ENCODE measurements at places on chromosomes 7 and 10.

GRCh38 chr10:80174641-80175395 is 30.5 kb downstream of the ANXA11 start:
- no peak for DNase-seq

GRCh38 chr7:127933146-127933545 is 98.1 kb downstream of the LRRC4 start:
- DNase-seq = no peak

GRCh38 chr10:35690534-35690933 is 48.4 kb upstream of the FZD8 start:
- no peak for DNase-seq

DNA sequence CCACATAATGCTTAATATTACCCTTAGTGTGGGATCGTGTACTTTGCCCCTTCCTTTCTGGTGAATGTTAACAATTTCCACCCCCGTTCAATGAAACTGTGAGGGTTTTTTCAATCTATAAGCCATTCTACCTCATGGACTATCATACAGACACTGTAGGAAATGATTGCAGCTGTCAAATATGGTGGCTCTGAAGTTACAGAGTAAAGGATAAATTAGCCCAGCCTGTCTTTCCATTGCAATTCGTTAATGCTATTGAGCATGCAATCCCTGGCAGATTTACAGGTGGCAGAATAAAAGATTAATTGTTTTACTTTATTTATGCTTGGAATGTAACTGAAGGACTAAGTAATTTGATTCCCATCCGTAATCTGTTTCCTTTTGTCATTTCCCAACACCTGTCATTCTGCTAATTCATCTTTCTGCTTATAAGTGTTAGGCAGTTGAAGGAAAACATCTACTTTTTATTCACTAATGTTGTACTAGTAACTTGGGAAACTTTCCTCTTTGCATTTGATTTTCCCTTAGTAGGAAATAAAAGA is 1211.6 kb upstream of the LRRN3 start:
- no peak for DNase-seq

DNA sequence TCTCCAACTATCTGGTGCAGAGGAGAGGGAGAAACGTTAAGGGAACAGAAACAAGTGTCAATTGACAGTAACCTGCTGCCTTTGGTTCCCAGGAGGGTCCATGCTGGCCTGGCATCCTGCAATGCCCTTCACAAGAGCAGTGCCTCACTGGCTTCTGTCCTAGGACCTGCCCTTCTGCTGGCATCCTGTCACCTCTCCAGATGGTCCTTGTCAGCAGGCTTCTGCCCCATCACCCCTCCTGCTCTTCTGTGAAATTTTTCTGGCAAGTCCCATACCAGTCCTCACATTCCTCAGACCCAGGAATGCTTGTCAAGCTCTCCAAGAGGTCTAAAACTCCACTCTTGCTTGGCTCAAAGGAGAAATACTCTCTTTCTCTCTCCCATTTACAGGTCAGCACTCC is 34.2 kb downstream of the C10orf67 start:
- no peak for DNase-seq

- no peak for DNase-seq
Measured at GRCh38 chr10:11046776-11047160, 29.1 kb downstream of the CELF2 start.

DNA sequence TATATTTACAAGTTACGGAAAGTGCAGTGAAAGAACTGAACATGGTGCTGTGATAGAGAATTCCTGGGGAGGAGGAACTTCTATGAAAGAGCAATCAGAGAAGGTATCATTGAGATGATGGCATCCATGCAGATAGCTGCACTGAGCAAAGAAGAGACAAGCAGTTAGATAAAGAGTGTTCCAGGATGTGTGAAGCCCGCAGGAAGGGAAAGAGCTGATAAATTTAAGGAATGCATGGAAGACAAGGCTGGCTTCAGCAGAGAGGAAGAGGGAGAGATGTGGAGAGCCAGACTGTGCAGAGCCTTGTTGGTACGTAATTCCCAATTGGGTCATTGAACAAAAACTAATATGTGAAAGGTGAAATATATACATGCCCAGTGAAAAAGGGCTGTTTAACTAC is 538.9 kb downstream of the INHBA start:
- no peak for DNase-seq

DNA sequence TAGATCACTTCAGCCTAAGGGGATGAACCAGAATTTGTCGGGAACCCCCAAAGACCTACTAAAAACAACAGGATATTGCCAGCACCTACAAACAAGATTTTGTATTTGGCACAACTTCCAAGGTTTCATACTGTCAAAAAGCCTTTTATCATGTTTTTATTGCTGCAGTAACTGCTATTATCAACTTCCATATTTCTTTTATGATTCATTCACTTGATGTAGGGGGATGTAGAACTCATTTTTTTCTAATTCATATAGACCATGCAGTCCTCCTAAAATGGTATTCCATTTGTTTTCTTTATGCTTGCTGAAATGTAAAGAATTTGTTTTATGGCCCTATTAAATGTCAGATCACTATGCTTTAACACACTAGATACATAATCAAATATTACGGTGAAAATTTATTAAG is 30.0 kb upstream of the WNT16 start:
- DNase-seq = no peak

DNA sequence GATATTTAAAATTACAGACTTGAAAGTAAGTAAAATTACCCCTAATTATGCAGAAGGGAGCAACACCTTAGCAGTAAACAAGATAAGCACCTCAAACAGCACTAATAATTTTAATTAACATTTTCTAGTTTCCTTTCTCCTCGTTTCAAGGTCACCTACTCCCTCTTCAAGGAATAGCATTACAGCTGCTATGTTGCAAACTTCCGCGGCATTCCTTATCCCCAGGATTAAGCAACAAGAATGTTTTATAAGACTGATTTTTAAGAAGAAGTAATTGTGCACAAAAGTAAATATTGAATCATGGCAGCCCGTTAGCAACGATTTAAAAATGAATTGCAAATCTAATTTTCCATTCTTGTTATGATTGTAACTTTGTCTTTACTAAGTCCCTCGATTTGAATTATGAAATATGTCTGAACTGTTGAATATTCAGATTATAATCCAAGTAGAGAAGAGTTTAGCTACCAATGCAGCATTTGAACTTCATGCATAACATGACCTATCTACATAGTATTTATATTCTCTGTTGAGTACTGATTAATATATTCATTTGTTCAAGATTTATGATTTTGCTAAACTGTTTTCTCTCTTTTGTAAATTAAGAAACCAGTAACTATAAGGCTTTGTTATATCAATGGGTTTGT is 593.5 kb upstream of the MGMT start:
- DNase-seq = no peak

DNA sequence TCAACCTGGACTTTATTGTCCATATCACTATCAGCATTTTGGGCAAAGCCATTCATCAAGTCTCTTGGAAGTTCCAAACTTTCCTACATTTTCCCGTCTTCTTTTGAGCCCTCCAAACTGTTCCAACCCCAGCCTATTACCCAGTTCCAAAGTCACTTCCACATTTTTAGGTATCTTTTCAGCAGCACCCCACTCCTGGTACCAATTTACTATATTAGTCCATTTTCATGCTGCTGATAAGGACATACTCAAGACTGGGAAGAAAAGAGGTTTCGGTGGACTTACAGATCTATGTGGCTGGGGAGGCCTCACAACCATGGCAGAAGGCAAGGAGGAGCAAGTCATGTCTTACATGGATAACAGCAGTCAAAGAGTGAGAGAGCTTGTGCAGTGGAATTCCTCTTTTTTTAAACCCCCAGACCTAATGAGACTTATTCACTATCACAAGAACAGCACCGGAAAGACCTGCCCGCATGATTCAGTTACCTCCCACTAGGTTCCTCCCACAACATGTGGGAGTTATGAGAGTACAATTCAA is 50.2 kb downstream of the NRF1 start:
- DNase-seq = no peak

- DNase-seq = no peak
Measured at GRCh38 chr7:87463982-87464381, 11.5 kb downstream of the ABCB4 start.

GRCh38 chr10:111996103-111996502 is 187.5 kb downstream of the GPAM start:
- no peak for DNase-seq

- DNase-seq = no peak
Measured at GRCh38 chr7:22945584-22945983, 68.3 kb downstream of the HYCC1 start.

DNA sequence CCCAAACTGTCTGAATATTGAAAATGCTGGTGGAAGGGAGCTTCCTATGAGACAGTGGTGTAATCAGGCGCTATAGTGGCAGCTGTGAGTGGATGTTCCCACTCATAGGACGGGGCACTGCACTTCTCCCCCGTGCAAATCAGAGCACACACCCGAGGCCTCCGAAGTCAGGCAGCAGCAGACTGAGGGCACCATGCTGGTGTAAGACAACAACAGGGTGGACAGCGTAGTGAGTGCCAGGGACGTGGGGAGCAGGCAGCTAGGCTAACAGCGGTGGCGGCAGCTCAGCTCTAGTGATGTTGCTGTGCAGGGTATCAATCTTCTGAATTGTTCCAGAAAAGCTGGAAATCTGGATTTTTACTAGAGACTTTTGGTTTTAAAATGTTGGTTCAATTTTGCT is 19.2 kb downstream of the C10orf53 start:
- no peak for DNase-seq

DNA sequence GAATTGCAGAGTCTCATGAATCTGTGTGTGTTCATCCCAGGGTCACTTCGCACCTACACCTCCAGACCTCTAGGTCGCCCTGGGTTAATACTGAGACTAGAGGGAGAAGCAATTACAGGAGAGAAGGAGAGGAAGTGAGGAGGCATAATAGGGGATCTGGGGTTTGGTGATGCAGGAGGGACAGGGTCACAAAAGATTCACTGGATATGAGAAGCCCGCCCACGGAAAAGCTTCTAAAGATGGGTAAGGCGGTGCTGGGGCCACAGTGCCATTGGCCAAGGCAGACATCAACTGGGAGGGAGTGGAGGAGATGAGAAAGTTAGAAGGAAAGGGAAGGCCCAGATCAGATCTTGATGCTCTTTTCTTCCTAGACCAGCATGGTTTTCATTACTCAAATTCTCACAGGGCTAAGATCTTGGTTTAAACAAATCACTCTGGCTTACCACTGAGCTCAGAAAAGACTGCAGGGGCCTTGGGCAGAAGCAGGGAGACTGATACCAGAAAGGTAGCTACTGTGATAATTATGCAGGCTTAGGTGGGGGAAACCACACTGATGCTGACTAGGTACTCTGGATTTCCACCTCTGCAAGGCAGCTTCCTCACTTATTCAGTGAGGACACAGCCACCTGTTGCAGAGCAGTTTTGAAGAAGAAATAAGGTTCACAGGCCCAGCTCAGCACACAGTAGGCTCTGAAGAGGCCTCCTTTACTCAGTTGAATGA is 17.4 kb upstream of the ZNF273 start:
- no peak for DNase-seq

GRCh38 chr10:22913474-22914092 is 14.3 kb upstream of the ARMC3 start:
- DNase-seq = no peak

DNA sequence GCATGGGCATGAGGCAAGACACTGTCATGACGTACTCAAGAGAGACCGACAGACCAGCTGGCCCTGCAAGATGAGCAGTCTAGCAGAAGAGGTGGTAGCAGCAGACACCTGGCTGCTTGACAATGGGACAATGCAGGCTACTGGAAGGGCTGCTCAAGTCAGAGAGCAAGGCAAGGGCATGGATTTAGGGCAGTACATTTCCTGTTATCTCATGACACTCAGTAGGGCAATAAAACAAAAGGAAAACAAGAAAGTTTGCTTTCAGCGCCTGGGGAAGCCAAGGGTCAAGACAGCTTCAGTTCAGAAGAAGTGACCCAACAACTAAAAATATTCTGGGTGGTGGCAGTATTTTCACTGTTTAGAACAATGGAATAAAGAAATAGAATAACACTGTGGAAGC is 331.8 kb upstream of the PHYHIPL start:
- DNase-seq = no peak

- DNase-seq = no peak
Measured at GRCh38 chr7:46450425-46450824, 529.4 kb upstream of the IGFBP3 start.

DNA sequence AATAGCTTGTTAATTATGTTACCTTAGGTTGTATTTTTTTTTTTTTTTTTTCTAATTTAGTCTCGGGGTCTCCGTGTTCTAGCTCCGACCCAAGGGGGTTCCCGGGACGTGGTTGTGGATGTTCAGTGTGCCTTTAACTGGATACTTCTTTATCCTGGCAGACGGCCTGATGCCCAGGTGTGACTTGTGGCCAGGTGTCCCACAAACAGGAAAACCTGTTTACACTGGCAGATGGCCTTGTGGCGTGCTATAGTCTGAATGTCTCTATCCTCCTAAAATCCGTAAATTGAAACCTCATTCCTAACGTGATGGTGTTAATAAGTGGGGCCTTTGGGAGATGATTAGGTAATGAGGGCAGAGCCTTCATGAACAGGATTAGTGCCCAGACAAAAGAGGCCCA is 546.4 kb upstream of the C7orf33 start:
- no peak for DNase-seq

- no peak for DNase-seq
Measured at GRCh38 chr7:1663223-1663622, 6.9 kb upstream of the ELFN1 start.

DNA sequence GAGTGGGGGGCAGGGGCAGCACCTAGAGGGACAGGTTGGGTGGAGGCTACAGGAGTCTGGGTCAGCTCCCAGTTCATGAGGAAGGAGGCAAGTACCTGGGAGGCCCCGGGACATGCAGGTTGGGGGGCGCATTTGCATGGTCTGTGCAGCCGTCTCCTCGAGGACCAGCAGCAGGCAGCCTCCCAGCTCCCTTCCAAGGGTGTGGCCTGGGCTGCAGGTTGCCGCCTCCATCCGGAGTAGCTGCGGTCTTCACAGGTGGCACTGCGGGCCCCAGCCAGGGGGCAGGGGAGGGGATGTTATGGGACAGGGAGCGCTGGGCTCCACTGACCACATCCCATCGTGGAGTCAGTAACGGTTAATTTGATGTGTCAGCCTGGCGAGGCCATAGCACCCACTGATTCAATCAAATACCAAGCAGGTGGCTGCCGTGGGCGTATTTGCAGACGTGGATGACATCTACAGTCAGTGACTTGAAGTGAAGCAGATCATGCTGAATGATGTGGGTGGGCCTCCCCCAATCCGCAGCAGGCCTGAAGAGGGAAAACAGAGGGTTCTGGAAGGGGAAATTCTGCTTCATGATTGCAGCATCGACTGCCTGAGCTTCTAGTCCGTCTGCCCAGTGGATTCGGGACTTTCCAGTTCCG is 81.6 kb downstream of the PRKAG2 start:
- no peak for DNase-seq

GRCh38 chr7:43764807-43765491 is 6.5 kb downstream of the BLVRA start:
- DNase-seq = no peak

GRCh38 chr7:10618953-10619352 is 354.7 kb upstream of the PHF14 start:
- DNase-seq = no peak

GRCh38 chr10:119336599-119336998 is 129.2 kb downstream of the GRK5 start:
- DNase-seq = no peak
